ENCODE measurements at places on chromosomes 5 and 9. TPM values are rescaled to one million over a fixed set of nuclear protein-coding genes. Genes with fewer than 3 reads are reported as not detected.

DAB2 gene
- total RNA-seq: 145 TPM

RAD17 gene
- total RNA-seq: 19.1 TPM

RAB24 gene
- total RNA-seq: 36.3 TPM

CTSV gene
- total RNA-seq: 0.43 TPM

LIX1 gene
- total RNA-seq: not detected

ANGPTL2 gene
- 19.4 TPM for total RNA-seq

DMXL1 gene
- total RNA-seq: 51.4 TPM

WDR38 gene
- not detected for total RNA-seq

MLANA gene
- not detected for total RNA-seq

PDZD2 gene
- 70.9 TPM for total RNA-seq

GRCh38 chr5:124287813-124288212, 458.6 kb downstream of the ZNF608 start:
- no peak overlapping the region for H3K4me3 ChIP-seq
- H3K27me3 ChIP-seq: no peaks in the 10 kb centered on the region
- H3K36me3 ChIP-seq: no peaks in the 10 kb centered on the region
- no peak overlapping the region for H3K27ac ChIP-seq

DNA sequence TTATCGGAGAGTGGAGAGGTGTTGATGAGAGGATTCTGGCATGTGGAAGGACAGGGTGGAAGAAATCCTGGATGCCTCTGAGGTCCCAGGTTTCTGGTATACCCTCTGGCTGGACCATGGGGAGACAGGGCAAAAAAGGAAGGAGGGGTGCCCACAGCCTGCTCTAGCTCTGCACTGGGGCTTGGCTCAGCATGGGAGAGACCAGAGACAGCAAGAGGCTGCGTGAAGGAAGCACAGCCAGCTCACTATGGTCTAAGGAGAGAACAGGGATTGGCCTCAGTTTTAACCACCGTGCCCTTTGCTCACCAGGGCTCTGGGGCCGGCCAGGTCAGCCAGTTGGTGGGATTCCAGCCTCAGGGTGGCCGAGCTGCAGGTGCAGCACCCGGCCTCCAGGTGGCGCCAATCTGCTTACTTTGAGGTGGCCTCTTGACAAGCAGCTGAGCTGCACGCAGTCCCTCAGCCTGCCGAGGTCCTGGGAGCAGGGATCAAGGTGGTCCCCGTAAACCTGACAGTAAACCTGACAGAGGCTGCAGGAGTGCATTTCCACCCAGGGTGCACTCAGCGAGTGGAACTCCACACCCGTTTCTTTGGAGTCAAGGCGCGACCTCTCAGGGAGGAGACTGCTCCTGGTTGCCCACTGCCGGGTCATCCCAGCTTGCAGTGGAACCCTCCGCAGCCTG, 25.0 kb upstream of the SPTLC1 start:
- H3K36me3 ChIP-seq: no peaks in the 10 kb centered on the region
- peaks cover 8% of the 10 kb centered on the region for H3K4me1 ChIP-seq
- H3K27me3 ChIP-seq: no peaks in the 10 kb centered on the region
- no peak overlapping the region for H3K27ac ChIP-seq
- DNase-seq: peak; percentile 90

DNA sequence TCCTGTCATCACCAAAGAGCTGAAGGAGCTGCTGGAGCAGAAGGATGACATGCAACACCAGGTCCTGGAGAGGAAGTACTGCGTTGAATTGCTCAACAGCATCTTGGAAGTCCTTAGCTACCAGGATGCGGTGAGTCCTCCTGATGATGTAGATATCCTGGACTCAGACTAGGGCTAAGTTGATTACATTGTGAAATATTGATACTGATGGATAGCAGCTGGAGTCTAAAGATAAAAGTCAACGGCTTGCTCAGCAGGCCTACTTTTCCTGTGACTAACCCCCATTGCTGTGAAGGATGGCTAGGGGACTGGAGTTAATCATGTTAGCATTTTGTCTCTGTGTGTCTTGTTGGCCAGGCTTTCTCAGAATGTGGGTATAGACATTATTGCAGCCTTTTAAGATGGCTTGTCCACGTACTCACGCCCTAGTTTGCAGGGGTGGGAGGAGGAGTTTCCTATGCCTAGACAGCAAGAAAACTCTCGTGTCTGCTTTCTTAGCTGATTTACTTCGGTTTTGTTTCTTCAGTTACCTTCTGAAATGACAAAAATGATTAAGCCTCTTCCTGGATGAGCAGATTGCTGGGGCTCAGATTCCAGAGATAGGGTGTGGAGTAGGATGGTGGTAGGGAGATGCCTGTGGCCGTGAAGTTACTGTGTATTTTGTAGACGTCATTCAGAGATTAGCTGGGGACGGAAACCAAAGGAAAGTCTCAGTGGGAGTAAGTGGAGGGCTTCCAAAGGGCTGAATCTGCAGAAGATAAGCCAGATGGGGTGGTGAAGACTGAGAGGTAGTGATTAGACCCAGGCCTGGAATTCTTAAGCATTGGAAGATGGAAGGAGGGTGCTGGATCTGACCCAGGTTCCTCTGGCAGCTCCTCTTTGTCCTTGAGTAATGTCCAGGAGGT, 166.3 kb downstream of the DOCK2 start:
- H3K36me3 ChIP-seq: no peaks in the 10 kb centered on the region
- no peak overlapping the region for H3K27ac ChIP-seq
- H3K4me1 ChIP-seq: peaks cover 8% of the 10 kb centered on the region
- no peaks in the 10 kb centered on the region for H3K27me3 ChIP-seq
- no peak overlapping the region for H3K4me3 ChIP-seq

DNA sequence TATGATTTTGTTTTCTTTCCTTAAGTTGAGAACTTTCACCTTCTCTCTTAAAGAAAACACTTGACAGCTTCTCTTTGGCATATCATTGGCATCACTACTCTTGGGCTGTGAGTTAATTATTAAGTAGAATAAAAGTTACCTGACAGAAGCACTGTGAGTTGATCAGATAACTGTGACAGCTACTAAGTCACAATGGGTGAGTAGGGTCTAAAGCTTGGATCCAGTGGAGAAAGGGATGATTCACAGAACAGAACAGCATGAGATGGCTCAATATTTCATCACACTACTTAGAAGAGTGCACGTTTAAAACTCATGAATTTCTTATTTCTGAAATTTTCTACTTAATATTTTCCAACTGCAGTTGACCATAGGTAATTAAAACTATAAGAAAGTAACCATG, 268.5 kb upstream of the NMUR2 start:
- H3K4me3 ChIP-seq: no peak overlapping the region
- no peaks in the 10 kb centered on the region for H3K36me3 ChIP-seq
- H3K27me3 ChIP-seq: no peaks in the 10 kb centered on the region

GRCh38 chr5:76716456-76717157, 681 bp downstream of the F2R start:
- peak overlapping the region; percentile 85 for H3K27ac ChIP-seq
- H3K4me3 ChIP-seq: peak overlapping the region; percentile 59

GRCh38 chr9:18238752-18239447, 235.1 kb upstream of the ADAMTSL1 start:
- H3K27me3 ChIP-seq: no peaks in the 10 kb centered on the region
- H3K36me3 ChIP-seq: no peaks in the 10 kb centered on the region
- no peak for DNase-seq
- H3K27ac ChIP-seq: no peak overlapping the region
- H3K4me1 ChIP-seq: no peaks in the 10 kb centered on the region

- H3K4me3 ChIP-seq: no peak overlapping the region
- no peak overlapping the region for H3K27ac ChIP-seq
- H3K27me3 ChIP-seq: no peaks in the 10 kb centered on the region
- no peaks in the 10 kb centered on the region for H3K4me1 ChIP-seq
Observed at GRCh38 chr5:129135633-129136032, 41.1 kb downstream of the ISOC1 start.

GRCh38 chr5:439181-439580, 3.8 kb upstream of the EXOC3 start:
- H3K4me1 ChIP-seq: peaks cover 15% of the 10 kb centered on the region
- H3K27ac ChIP-seq: no peak overlapping the region
- no peak for DNase-seq
- H3K4me3 ChIP-seq: no peak overlapping the region

DNA sequence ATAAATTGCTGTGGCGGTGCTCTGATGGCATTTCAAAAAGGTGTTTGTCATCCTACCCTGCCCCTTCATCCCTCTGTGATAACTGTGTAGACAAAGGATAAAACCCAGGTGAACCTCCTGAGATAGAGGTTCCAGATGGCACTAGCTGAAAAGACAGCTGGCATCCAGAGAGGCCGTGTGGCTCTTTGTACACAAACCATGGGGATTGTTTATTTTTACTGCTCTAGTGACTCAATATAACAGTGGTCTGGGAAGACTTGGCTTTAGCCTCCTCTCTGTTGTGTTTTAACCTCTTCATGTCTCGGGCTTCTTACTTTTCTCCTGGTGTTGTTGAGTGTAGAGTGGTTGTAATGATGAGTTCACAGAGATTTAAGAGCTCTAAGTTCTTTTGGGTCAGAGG, 48.8 kb downstream of the SH3GL2 start:
- no peaks in the 10 kb centered on the region for H3K4me1 ChIP-seq
- H3K36me3 ChIP-seq: no peaks in the 10 kb centered on the region
- H3K27ac ChIP-seq: no peak overlapping the region
- no peaks in the 10 kb centered on the region for H3K27me3 ChIP-seq
- no peak overlapping the region for H3K4me3 ChIP-seq

- DNase-seq: peak; percentile 20
- H3K36me3 ChIP-seq: no peaks in the 10 kb centered on the region
- peaks cover 4% of the 10 kb centered on the region for H3K4me1 ChIP-seq
- no peak overlapping the region for H3K27ac ChIP-seq
- H3K27me3 ChIP-seq: no peaks in the 10 kb centered on the region
Observed at GRCh38 chr9:134205672-134206310, 41.4 kb upstream of the RNU6ATAC start.

DNA sequence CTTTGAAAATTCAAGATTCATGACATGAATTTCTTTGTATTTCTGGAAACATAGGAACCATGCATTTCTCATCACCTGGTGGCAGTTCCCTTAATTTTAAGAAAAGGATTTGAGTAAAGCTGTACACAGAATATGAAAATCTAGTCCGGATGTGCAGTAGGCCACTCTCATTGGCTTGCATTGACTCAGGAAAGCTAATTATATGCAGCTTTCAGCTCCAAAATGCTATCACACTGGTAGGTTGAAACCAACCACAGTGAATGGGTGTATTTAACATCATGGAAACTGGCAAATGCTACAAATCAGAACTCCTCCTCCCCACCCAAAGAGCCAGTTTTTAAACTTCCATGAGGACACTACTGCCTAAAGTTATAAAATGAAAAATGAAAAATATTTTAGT, 161.6 kb upstream of the FBXL17 start:
- no peaks in the 10 kb centered on the region for H3K4me1 ChIP-seq
- H3K27me3 ChIP-seq: no peaks in the 10 kb centered on the region
- no peak for DNase-seq
- no peak overlapping the region for H3K4me3 ChIP-seq
- H3K36me3 ChIP-seq: no peaks in the 10 kb centered on the region

DNA sequence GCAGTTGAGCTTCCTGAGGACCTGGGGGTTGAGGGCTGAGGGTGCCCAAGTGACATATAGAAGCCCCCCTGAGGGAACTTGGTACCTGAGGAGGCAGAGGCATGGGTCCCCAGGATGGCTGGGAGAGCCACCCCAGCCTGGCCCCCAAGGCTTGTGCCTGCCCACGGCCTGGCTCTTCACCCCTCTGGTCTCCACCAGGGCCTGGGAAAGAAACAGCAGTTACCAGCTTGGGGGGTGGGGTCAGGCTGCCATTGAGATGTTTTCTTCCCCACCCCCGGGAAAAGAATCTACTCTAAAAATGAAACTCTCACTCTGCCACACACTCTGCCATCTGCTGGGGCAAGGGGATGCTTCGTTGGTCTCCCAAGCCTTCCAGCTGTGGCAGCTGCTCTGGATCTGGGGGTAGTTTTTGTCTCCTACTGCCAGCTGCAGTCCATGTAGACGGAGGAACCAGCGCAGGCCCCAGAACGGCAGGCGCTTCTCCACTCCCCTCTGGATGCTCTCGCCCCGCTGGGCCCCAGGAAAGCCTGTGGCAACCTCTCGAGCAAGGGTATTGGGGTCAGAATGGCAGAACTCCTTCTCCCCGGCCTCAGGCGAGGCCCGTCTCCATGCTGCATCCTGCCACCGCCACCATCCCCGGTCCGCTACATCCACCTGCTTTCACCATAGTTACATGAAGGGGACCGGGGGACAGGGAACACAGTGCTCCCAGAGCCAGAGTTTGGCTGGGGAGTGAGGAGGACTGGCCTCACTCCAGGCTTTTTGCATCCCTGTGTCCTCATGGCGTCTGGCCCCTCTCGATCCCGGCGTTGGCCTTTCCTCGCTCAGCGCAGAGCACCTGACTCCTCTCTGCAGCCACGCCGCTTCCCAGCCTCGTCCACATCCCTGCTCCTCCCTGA, 123.5 kb downstream of the DAB2IP start:
- peak; percentile 56 for DNase-seq
- no peak overlapping the region for H3K4me3 ChIP-seq
- no peak overlapping the region for H3K27ac ChIP-seq
- peaks cover 80% of the 10 kb centered on the region for H3K36me3 ChIP-seq
- peaks cover 3% of the 10 kb centered on the region for H3K4me1 ChIP-seq

GRCh38 chr5:10734832-10735523, 26.1 kb downstream of the DAP start:
- no peaks in the 10 kb centered on the region for H3K27me3 ChIP-seq
- no peaks in the 10 kb centered on the region for H3K4me1 ChIP-seq
- DNase-seq: no peak
- H3K36me3 ChIP-seq: no peaks in the 10 kb centered on the region
- no peak overlapping the region for H3K27ac ChIP-seq

DNA sequence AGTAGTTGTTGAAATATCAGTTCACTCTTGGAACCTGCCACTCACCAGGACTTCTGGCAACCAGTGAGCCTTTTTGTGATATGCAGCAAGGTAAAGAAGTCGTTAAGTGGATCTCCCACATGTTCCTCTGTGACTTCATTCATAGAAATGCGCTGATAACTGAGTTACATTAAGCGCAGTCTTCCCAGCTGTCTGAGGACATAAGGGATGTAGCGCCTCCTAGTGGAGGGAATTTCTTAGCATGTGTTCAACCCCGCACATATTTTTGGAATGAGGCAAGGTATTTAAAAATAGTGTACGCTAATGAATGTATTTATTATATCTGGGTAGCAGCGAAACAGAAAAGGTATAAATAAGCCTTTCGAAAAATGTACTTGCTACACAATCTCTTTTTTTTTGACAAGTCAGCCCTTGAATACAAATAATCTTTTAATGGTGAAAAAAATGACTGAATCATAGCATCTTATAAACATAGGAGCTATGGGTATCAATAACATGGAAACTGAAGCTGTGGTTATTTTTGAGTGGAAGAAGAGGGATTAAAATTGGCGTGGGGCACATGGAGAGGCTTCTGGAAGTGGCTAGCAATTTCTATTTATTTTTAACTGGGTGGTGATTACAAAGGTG, 38.0 kb downstream of the PALM2AKAP2 start:
- no peak overlapping the region for H3K27ac ChIP-seq
- DNase-seq: no peak
- no peak overlapping the region for H3K4me3 ChIP-seq
- H3K27me3 ChIP-seq: no peaks in the 10 kb centered on the region
- H3K4me1 ChIP-seq: no peaks in the 10 kb centered on the region
- no peaks in the 10 kb centered on the region for H3K36me3 ChIP-seq

GRCh38 chr9:108439947-108440346, 415.8 kb downstream of the ACTL7B start:
- H3K27me3 ChIP-seq: no peaks in the 10 kb centered on the region
- no peaks in the 10 kb centered on the region for H3K4me1 ChIP-seq

GRCh38 chr9:137984005-137984404, 106.4 kb downstream of the CACNA1B start:
- H3K4me3 ChIP-seq: no peak overlapping the region
- DNase-seq: no peak
- no peak overlapping the region for H3K27ac ChIP-seq
- H3K27me3 ChIP-seq: peaks cover 6% of the 10 kb centered on the region
- H3K36me3 ChIP-seq: no peaks in the 10 kb centered on the region
